Activated CD4-positive, alpha-beta T cell treated with anti-CD3 and anti-CD28 coated beads, Interleukin-2, amount 10 ng/mL, durations not matched to agents 7 days and 5 days (primary cell): ENCODE measurements at places on chromosomes 12 and 14. TPM values are rescaled to one million over a fixed set of nuclear protein-coding genes. Genes with fewer than 3 reads are reported as not detected.

DNA sequence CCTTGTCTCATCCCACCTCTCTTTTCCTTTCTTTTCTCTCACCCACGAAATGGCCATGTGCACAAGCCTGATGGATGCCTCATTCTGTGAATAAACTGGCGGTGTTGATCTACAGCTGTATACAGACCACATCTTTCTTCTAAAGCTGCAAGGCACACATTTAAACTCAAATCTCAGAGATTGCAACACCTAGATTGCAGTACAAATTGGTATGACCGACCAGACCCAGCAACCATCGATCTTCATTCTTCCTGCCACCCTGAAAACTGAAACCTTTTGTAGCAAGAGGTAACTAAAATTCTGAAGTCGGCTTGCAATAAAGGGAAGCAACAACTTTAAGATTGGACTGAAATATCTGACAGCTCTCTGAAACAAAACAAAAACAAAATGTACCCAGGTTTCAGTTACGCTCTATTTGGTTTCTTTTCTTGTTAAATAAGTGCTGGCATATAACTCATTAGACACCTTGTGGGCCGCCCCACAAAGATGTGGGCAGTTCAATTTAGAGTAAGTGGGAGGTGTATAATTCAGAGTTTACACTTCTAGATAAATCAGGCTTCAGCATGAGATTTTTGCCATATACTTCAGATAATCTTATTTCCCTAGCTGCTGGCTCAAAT is 390.0 kb upstream of the NOVA1 start:
- no peak overlapping the region for H3K4me3 ChIP-seq
- no peaks in the 10 kb centered on the region for H3K4me1 ChIP-seq
- no peak overlapping the region for H3K27ac ChIP-seq
- no peak for DNase-seq
- H3K27me3 ChIP-seq = no peaks in the 10 kb centered on the region

GRCh38 chr14:60651086-60651795 is 2.0 kb upstream of the SIX1 start:
- H3K36me3 ChIP-seq = peaks cover 11% of the 10 kb centered on the region
- no peak for DNase-seq
- no peak overlapping the region for H3K27ac ChIP-seq
- no peak overlapping the region for H3K4me3 ChIP-seq

DNA sequence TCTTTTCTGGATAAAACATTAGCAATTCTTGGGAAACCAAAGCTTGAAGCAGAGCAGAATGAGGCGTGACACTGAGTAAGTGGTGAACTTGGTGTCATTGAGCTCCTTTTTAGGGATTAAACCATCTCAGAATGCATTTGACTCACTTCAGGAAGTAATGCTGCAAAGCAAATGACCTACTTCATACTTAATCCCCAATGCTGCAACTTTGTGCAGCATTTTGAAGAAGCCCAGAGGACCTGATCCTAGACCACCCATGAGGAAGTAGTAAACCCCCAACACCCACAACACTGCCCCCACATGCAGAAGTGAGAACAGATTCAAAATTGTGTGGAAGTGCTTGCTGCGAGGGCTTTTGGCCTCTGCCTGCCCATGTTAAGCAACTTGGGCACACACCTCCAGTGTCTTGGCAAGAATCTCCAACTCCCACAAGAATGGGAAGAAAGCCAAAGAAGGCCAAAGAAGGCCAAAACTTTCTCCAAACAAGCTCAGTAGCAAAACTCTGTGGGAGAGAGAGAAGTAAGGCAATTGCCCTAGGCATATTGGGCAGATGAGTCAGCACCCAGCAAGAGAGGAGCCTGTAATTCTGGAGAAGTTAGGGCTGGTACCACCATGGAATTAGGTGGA is 69.2 kb upstream of the ETV6 start:
- H3K4me3 ChIP-seq = no peak overlapping the region
- DNase-seq = no peak
- peaks cover 11% of the 10 kb centered on the region for H3K4me1 ChIP-seq
- no peak overlapping the region for H3K27ac ChIP-seq
- no peaks in the 10 kb centered on the region for H3K36me3 ChIP-seq
- peaks cover 2% of the 10 kb centered on the region for H3K27me3 ChIP-seq

DNA sequence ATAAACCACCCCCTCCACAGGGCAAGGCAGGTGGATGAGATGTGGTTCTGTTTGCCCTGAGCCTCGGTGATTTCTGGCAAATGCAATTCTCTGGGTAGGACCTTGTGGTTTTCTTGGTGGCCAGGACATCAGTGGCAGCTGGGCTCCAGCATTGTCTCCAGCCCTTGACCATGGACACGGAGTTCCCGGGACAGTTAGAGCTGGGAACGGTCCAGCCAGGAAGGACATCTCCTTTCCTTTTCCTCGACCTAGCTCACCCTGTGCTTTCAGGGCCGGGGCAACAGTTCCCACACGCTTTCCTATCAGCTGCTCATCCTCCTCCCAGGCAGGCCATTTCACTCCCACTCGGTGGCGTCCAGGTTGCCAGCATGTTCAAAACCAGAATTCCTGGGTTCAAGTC is 9.2 kb downstream of the SERPINA4 start:
- no peak overlapping the region for H3K4me3 ChIP-seq
- H3K4me1 ChIP-seq = no peaks in the 10 kb centered on the region
- no peaks in the 10 kb centered on the region for H3K27me3 ChIP-seq
- DNase-seq = no peak

- no peaks in the 10 kb centered on the region for H3K4me1 ChIP-seq
- H3K27ac ChIP-seq = no peak overlapping the region
- no peaks in the 10 kb centered on the region for H3K27me3 ChIP-seq
- DNase-seq = no peak
- no peaks in the 10 kb centered on the region for H3K36me3 ChIP-seq
Observed at GRCh38 chr14:42429401-42429800, 822.7 kb downstream of the LRFN5 start.

- no peaks in the 10 kb centered on the region for H3K4me1 ChIP-seq
- no peak for DNase-seq
- no peaks in the 10 kb centered on the region for H3K36me3 ChIP-seq
- no peak overlapping the region for H3K4me3 ChIP-seq
Observed at GRCh38 chr14:94470311-94470710, 5.7 kb downstream of the SERPINA9 start.

CFAP54 gene
- 0.23 TPM for total RNA-seq
